ENCODE measurements at places on chromosomes 16 and 17. TPM values are rescaled to one million over a fixed set of nuclear protein-coding genes. Genes with fewer than 3 reads are reported as not detected.

GRCh38 chr17:16215002-16215272 lies 397 bp downstream of the NCOR1 start:
- peak; percentile 60 for DNase-seq

DNA sequence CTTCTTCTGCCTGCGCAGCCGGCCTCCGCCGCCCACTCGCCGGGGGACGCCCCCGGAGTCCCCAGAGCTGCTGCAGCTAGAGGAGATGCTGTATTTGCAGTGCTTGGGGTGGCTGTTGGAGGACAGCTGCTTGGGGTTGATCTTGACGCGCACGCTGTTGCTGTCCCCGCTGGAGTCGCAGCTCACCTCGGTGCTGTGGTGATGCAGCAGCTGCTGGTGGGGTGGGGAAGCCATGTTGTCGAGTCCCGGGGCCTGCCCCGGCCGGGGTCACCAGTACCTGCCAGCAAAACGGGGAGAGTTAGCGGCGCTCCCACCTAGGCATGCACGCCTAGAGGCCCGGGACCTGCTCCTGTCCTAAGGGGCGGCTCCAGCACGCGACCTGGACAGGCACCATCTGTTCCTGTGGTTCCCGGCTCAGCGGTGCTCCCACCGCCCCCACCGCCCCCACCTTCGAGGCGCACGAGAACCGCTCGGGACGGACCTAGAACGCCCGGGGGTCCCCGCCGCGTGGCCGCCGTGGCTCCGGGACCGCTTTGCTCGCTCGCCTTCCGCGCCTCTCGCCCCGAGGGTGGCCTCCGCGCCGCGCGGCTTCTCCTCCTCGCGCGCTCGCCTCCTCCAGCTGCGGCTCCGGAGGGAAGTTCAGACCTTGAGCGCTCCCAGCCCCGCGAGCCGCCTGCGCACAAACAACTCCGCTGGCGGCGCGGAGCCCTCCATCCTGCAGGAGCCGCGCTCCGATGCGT lies 863 bp downstream of the ADCY9 start:
- DNase-seq = peak; percentile 51

GRCh38 chr17:30950189-30950588 lies 20.6 kb upstream of the RNF135 start:
- DNase-seq = no peak

DNA sequence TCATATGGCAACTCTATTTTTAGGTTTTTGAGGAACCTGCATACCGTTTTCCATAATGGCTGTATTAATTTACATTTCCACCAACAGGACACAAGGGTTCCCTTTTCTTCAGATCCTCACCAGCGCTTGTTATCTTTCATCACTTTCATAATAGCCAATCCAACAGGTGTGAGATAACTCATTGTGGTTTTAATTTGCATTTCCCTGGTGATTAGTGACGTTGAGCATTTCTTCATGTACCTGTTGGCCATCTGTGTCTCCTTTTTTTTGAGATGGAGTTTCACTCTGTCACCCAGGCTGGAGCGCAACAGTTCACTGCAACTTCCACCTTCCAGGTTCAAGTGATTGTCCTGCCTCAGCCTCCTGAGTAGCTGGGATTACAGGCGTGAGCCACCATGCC lies 36.2 kb upstream of the ABCC3 start:
- no peak for DNase-seq

- DNase-seq = no peak
Observed at GRCh38 chr16:2212362-2213324, 2.0 kb upstream of the BRICD5 start.

- no peak for DNase-seq
Observed at GRCh38 chr17:50611634-50612033, 23.0 kb upstream of the ABCC3 start.

- DNase-seq = no peak
Observed at GRCh38 chr17:74332017-74332650, 6.1 kb downstream of the KIF19 start.

- no peak for DNase-seq
Observed at GRCh38 chr17:1783271-1783670, 21.4 kb downstream of the SERPINF1 start.

DNA sequence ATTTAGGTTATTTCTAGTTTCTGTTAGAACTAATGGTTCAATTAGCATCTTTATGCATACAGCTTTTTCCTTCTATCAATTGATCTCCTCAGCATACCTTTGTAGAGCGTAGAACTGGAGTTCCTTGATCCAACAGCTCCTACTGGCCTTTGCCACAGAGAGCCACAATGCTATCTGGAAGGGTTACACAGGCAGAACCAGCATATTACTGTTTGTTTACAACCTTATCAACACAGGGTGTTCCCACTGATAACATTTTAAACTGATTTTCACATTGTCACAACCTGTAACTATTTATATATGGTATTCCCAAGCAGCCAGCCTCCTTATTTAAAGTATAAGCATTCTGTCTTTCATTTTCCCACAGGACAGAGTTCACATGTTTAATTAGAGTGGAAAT lies 382.2 kb downstream of the MAF start:
- DNase-seq = no peak

- no peak for DNase-seq
Observed at GRCh38 chr16:78240459-78241222, 141.2 kb downstream of the WWOX start.

GRCh38 chr16:28193530-28194423 lies 18.0 kb downstream of the XPO6 start:
- no peak for DNase-seq

DNA sequence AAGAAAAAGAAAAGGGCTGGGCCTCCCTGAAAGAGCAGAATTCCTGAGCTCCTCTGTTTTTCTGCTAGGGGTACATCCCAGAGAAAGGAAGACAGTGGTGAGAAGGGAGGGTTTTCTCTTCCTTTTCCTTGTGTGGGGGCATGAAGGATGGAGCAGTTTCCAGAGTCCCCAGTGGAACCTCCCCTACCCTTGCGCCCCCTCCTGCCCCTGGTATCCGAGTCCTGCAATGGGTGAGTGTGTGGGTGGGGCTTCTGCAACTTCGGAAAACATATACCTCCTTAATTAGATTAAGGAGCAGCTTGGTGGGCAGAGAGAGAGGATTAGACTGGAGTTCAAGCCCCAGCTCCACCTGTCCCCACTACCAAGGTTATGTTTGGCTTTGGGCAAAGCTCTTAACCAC lies 5.4 kb upstream of the GIP start:
- no peak for DNase-seq

G6PC1 gene
- total RNA-seq = not detected

SLC5A11 gene
- not detected for total RNA-seq

TBC1D3I gene
- total RNA-seq = 0.62 TPM

TMC5 gene
- not detected for total RNA-seq

MEIOB gene
- not detected for total RNA-seq
